ENCODE measurements at places on chromosomes 2 and 18. TPM values are rescaled to one million over a fixed set of nuclear protein-coding genes. Genes with fewer than 3 reads are reported as not detected.

DSG2 gene
- total RNA-seq, result not detected

EMX1 gene
- total RNA-seq, result not detected

PKDCC gene
- total RNA-seq, result not detected

- H3K4me1 ChIP-seq, result no peaks in the 10 kb centered on the region
- no peak overlapping the region for H3K4me3 ChIP-seq
- no peaks in the 10 kb centered on the region for H3K27me3 ChIP-seq
- peaks cover 23% of the 10 kb centered on the region for H3K36me3 ChIP-seq
Observed at GRCh38 chr18:69981948-69982347, 34.3 kb upstream of the CD226 start.

DNA sequence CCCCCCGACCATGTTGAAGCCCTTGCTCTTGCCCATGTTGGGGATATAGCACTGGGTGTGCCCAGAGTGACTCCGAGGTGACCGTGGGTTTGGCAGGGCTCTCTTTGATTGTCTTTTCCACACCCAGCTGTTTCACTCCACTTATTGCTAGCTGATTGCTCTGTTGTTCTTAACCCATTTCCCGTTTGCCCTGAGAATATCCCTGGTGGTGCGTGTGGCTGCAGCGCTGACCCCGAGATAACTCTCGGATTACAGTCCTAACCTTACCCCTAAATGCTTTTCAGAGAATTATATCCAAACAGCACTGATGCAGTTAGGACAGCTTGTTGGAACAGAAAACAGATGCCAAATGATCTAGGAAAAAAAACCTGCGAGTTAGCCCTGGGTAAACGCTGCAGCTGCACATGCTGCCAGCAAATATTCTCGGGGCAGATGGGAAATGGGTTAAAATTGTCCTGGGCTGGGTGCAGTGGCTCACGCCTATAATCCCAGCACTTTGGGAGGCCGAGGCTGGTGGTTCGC, 34.3 kb upstream of the SNORC start:
- peaks cover 35% of the 10 kb centered on the region for H3K36me3 ChIP-seq
- no peak overlapping the region for H3K27ac ChIP-seq
- no peaks in the 10 kb centered on the region for H3K27me3 ChIP-seq
- peaks cover 25% of the 10 kb centered on the region for H3K4me1 ChIP-seq
- DNase-seq, result no peak
- H3K4me3 ChIP-seq, result no peak overlapping the region

- no peaks in the 10 kb centered on the region for H3K27me3 ChIP-seq
- peak overlapping the region; percentile 80 for H3K4me3 ChIP-seq
- DNase-seq, result peak; percentile 96
- no peaks in the 10 kb centered on the region for H3K36me3 ChIP-seq
Observed at GRCh38 chr2:128422571-128422970, 103.9 kb upstream of the HS6ST1 start.

GRCh38 chr2:115694651-115695050, 1252.2 kb downstream of the DPP10 start:
- no peak overlapping the region for H3K4me3 ChIP-seq
- H3K27me3 ChIP-seq, result no peaks in the 10 kb centered on the region
- H3K27ac ChIP-seq, result no peak overlapping the region
- no peak for DNase-seq

Measured in HFFc6 (cell line).